ENCODE measurements at places on chromosomes 13 and 19.

- peak; percentile 63 for DNase-seq
Observed at GRCh38 chr13:111049791-111050538, 65.1 kb upstream of the ARHGEF7 start.

DNA sequence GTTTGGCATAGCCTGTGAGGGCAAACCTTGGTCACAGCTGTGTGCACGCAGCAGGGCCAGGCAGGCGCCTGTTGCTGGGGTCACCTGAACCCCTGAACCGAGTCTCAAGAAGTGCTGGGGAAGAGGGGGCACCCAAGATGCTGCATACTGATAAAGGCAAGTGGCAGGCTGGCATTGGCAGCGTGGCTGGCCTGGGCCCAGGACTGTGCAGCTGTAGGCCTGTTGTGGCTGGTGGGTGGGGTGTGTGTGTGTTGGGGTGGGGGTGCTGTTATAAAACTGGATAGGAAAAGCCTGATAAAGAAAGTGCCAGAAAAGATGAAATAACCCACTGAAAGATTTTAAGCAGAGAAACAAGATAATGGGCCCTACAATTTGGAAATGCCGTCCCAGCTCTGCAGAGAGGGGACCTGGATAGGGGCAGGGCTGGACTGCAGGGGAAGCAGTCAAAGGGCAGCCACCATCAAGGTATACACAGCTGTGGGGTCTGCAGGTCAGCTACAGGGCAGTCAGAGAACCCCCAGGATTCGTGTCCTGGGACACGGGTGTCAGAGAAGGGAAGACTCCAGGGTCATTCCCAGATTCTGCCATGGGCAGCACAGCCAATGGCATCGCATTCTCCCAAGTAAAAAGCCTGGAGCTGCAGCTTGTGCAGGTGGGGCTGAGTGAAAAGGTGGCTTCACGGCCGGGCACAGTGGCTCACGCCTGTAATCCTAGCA lies 33.2 kb downstream of the CILP2 start:
- no peak for DNase-seq

DNA sequence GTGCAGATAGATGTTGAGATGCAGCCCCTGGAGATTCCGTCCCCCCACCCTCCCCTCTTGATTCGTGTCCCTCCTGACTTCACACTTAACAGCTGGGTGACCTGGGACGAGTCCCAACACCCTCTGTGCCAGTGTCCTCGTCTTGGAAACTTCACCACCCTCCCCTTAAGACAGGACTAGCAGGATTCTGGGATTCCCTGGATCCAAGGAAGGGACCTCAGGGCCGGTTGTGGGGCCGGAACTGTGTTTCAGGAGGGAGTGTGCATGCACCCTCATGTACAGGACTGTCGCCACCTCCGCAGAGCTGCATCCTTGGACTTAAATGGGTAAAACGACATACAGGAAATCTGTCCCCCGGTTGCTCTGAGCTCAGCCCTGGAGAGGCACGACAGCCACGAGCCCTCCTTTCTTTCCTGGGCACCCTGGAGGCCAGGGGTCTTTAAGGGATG lies 990 bp downstream of the MYO9B start:
- no peak for DNase-seq

DNA sequence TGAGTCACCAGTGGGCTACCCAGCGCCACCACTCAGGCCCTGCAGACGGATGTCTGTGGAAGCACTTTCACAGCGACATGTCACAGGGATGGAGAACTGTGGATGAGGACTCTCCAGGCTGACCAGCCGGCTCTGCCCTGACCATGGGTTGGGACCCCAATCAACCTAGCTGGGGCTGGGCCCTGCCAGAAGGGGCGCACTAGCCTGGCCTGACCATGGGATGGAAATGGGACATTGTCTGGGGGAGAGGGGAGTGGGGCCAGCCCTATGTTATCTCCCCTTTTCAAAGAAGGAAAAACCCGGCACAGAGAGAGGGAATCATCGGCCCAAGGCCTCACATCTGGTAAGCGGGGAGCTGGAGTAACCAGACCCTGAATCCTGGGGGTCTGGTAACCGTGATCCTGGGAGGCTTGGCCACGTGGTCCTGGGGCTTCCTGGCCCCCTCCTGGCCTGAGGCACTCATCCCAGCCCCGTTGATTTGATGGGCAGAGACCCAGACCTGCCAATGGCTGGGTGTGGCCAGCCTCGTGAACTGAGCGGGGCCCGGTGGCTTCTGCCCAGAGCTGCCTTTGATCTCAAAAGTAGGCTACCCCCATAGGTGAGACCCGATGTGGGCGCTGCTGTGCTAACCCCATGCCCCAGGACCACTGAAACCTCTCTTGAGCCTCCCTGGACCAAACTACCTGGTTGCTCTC lies 11.2 kb upstream of the SLC7A10 start:
- no peak for DNase-seq

- DNase-seq: no peak
Observed at GRCh38 chr19:57830071-57830602, at the start of gene ZNF587B. ZNF587B (plus strand) TSS chr19:57830299; CDS start chr19:57830529, 230 bp downstream.

GRCh38 chr19:40716031-40716481 lies 630 bp downstream of the COQ8B start:
- no peak for DNase-seq

DNA sequence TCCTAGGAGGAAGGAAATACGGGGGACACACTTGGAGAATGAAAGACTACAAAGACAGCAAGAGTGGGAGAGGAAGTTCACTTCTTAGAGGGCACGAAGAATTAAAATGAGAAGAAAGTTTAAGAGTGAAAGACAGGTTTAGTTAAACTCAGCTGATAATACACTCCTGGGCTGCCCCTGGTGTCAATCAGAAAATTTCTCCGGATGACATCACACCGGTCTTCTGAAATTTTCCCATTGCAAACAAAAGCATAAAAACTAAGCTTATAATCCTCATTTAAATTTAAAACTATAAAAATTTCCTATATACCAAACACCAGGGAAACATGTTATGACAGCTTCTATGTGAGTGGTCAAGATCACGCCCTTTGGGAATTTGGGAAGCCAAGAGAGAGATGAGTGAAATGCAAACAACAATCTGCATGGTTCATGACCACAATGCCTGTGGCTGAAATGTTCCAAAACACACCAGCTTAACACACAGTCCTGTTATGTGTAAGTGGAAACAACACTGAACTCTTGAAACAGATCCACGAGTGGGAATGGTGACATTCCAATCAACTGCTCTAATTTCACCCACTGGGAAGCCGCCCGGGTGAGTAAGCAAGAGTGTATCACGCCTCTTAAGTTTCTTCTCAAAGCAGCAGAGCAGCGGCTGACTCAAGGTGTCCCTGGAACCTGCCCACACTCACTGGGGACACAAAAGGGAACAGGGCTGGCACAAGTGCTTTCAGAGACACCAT lies 49.0 kb downstream of the BRD4 start:
- DNase-seq: peak; percentile 72

GRCh38 chr13:91353494-91353893 lies 6.0 kb downstream of the MIR17HG start:
- DNase-seq: no peak

DNA sequence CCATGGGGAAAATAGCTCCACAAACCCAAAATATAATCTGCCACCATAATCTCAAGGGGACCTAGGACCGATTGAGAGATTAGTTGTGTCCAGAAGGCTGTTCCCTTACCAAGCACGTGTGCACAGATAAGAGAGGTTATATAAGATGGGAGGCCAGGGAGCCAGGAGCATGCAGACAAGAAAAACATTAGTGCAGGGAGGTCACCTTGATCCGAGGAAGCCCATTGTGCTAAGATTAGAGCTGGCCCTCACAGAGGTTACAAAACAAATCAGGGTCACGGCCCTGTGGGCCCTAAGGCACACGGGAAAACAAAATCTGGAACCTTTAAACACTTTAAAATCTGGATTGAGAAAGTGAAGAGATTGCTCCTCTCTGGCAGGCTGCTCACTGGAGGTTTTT lies 37.7 kb downstream of the RGCC start:
- no peak for DNase-seq

DNA sequence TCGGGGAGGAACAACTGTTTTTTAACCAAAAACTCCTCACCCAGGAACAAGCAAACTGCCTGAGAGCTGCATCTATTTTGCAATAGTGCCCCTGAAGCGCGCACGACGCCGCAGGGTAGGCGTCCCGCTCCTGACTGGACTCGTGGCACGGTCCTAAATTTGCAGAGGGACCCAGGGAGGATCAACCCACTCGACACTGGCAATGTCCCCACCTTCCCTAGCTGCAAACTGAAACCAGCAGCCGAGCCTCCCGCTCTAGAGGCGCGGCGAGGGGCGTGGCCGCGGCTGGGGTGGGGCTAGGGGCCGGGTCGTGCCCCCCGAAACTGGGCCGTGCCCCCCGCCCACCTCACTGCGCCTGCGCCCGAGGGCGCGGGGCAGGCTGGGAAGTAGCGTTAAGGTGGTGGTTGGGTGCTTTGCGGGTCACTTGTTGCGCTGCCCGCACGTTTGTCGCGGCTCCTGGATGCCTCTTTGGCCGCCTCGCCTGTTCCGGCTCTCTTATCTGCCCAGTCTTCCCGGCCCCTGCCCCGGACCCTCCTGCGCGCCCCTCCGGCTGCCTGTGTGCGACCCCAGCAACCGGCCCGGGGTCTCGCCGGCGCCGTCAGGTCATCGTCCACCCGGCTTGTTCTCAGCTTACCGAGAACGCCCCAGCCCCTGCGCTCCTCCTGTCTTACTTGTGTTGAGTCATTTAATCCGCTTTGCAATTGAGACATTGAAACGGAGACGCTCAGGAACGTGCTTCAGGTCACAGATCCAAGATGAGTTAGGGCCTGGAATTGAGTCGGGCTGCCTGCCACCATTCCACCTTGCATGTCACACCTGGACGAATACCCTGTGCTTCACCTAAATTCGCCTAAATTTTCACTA lies 37.9 kb upstream of the LSM14A start:
- DNase-seq: peak; percentile 98

DNA sequence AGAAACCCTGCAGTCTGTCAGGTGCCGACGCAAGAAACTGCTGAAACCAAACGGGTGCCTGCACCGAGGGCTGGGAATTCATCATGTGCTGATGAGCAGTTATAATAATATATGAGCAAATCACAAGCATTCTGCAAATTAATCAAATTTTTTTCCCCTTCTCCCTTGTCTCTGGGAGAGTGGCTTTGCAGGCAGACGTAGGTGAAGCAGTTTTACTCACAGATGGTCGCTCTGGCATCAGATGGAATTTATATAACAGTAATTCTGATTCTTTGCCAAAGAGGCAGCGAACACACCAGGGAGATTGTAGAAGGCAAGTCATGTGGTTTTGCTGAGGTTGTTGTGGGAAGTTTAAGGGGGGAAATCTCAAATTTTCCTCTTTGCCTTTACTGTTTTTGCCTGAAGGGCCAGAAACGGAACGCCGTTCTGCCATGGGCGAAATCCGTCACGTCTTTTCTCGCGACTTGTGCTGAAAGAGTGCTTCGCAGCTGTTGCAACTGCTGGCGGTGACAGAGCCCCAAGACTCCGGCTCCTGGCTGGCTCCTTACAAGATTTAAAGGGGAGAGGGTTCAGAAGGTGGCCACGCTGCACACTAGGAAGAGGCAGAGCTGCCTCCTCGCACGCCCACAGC lies 320.1 kb downstream of the ZNF536 start:
- DNase-seq: peak; percentile 61

DNA sequence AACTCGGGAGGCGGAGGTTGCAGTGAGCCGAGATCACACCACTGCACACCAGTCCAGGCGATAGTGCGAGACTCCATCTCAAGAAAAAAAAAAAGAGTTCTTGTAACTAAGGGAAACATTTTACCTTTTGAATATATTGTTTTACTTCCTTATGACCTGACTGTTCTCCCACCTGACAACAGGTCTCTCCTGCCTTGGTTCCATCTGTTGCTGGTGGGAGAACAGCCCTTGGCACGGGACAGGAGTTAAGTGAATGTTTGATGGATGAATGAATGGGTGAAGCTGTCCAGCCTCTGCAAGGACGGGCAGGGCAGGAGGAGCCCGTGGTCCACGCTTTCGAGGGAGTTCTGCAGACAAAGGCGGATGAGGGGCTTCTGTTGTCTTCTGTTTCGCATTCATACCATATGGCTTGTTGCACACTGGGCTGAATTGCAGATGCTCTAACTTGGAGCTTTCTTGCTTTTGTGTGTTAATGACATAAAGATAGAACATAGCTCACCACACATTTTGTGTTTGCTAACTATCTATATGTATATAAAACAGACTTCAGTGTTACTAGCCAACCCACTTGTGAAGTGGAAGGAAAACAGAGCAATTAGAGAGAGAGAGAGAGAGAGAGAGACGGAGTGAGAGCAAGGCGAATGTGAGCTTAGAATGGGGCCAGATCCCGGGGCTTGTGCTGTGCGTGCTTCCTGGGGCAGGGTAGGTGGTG lies 16.2 kb upstream of the CCNE1 start:
- DNase-seq: no peak

DNA sequence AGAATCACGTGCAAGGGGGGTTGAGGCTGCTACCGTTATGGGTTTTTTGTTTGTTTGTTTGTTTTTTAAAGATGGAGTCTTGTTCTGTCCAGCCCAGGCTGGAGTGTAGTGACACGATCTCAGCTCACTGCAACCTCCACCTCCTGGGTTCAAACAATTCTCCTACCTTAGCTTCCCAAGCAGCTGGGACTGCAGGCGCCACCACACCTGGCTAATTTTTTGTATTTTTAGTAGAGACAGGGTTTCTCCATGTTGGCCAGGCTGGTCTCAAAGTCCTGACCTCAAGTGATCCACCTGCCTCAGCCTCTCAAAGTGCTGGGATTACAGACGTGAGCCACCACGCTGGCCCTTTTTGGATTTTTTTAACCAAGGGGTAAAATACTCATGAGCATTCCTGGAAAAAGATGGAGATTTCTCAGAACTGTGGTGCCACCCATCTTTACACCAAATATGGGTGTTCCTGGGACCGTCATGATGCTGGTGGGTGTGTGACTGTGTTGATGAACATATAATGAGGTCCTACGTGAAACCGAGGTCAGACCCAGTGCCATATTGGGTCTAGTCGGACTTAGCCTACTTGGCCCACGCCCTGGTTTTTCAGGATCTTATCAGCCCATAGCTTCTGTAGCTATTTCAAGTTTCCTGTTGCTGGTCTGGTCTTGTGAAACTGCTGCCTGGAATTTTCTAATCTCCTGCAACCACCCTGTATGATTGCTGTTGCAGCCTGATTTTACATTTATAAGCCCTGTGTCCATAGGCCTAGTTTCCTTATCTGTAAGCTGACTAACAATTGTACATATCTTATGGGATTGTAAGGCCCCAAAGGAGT lies 6.2 kb downstream of the PPP1R15A start:
- DNase-seq: peak; percentile 27

- DNase-seq: peak; percentile 35
Observed at GRCh38 chr19:48443256-48443655, 2.5 kb upstream of the GRWD1 start.

DNA sequence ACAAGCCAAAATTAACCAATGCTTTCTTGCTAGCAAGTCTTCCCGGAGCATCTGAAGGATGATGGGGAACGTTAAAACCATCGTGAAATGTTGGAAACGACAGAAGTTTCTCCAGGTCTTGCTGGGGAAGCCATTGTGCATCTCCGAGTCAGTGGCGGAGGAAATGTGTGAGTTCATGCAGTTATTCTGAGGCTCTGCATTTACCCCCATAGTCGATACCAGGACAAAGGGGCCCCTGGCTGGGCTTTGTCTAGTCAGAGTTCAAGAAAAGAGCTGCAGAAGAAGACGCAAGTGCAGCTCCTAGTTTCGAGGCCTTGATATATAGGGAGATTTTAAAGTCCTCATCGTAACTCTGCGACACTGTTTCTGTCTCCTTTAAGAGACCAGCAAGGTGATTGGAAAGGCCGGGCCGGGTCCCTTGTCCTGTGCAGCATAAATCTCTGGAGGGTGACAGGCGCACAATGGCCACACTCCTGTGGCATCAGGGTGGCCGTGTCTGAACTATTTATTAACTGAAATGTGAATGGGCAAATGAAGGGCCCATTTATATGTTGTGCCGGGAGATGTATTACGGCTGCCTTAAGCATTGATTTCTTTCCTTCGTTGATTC lies 172.0 kb downstream of the TEX29 start:
- DNase-seq: no peak
